ENCODE measurements at places on chromosomes 1 and 21. TPM values are rescaled to one million over a fixed set of nuclear protein-coding genes. Genes with fewer than 3 reads are reported as not detected.

Gene DSCAM
- total RNA-seq = under 0.01 TPM

Gene PSRC1
- total RNA-seq = 1.0 TPM

Gene TDRD10
- 7.5 TPM for total RNA-seq

Gene SYPL2
- total RNA-seq = under 0.01 TPM

Gene TMEM69
- total RNA-seq = 15.2 TPM

Gene UBE2U
- total RNA-seq = not detected

Gene WNT9A
- 0.26 TPM for total RNA-seq

Gene KIAA1614
- total RNA-seq = 5.1 TPM

Gene TTC22
- total RNA-seq = 0.09 TPM

Gene LCE1F
- total RNA-seq = not detected

Gene ZNF695
- total RNA-seq = 1.5 TPM

Gene TSACC
- total RNA-seq = 0.09 TPM

Gene LIN28A
- total RNA-seq = not detected

Gene VANGL2
- total RNA-seq = not detected

Gene SERTAD4
- total RNA-seq = 0.11 TPM

Gene BMP8B
- total RNA-seq = under 0.01 TPM

Gene NCF2
- total RNA-seq = not detected

Gene RAB7B
- under 0.01 TPM for total RNA-seq

Gene BSND
- total RNA-seq = not detected

Gene OR2AK2
- not detected for total RNA-seq

Gene TNFRSF1B
- 23.7 TPM for total RNA-seq

Gene XCL2
- total RNA-seq = not detected

Gene TTC39A
- 3.0 TPM for total RNA-seq

Gene AGT
- under 0.01 TPM for total RNA-seq

Gene GABRD
- total RNA-seq = 0.86 TPM

Gene KRTAP10-3
- total RNA-seq = not detected

Gene GUCA2A
- total RNA-seq = not detected

Gene NBPF8
- total RNA-seq = 3.8 TPM

Gene SRSF11
- total RNA-seq = 116 TPM

Gene IL20
- total RNA-seq = not detected

Gene C1orf21
- 25.3 TPM for total RNA-seq

Gene LRRC71
- total RNA-seq = 0.11 TPM

Gene MPL
- total RNA-seq = 0.09 TPM

Gene RIPPLY3
- under 0.01 TPM for total RNA-seq

Gene CRABP2
- not detected for total RNA-seq

Gene SPRR4
- total RNA-seq = not detected

Gene CD52
- not detected for total RNA-seq

Gene HES5
- total RNA-seq = not detected

Gene TEX38
- total RNA-seq = not detected

Gene HPCAL4
- total RNA-seq = not detected

Gene ALX3
- total RNA-seq = not detected
